Kasumi-1 (cell line): ENCODE measurements at places on chromosomes 2 and 18.

DNA sequence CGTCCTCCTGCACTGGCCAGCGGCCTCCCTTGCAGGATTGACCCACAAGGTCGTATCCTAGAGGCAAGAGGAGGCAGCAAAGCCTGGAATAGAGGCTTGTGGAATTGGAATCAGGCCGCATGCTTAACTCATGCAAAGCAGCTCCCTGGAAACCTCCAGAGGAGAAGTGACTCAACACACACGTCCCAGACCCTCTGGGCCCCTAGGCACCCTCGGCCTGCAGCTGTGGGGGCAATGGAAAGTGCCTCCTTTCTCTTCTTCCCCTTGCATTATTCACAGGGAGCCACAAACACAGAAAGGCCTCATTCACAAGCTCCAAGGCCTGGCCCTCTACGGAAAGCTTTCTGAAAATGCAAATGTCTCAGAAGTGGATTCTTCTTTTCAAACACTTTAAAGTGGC is 19.6 kb downstream of the SPATA3 start:
- DNase-seq, result no peak

GRCh38 chr18:5040476-5040875 is 156.6 kb downstream of the AKAIN1 start:
- no peak for DNase-seq

GRCh38 chr2:159070235-159070634 is 101.8 kb downstream of the TANC1 start:
- DNase-seq, result no peak

GRCh38 chr2:207777124-207777523 is 7.4 kb upstream of the FZD5 start:
- DNase-seq, result no peak

- no peak for DNase-seq
Measured at GRCh38 chr2:238015705-238016104, 45.1 kb upstream of the SCLY start.

DNA sequence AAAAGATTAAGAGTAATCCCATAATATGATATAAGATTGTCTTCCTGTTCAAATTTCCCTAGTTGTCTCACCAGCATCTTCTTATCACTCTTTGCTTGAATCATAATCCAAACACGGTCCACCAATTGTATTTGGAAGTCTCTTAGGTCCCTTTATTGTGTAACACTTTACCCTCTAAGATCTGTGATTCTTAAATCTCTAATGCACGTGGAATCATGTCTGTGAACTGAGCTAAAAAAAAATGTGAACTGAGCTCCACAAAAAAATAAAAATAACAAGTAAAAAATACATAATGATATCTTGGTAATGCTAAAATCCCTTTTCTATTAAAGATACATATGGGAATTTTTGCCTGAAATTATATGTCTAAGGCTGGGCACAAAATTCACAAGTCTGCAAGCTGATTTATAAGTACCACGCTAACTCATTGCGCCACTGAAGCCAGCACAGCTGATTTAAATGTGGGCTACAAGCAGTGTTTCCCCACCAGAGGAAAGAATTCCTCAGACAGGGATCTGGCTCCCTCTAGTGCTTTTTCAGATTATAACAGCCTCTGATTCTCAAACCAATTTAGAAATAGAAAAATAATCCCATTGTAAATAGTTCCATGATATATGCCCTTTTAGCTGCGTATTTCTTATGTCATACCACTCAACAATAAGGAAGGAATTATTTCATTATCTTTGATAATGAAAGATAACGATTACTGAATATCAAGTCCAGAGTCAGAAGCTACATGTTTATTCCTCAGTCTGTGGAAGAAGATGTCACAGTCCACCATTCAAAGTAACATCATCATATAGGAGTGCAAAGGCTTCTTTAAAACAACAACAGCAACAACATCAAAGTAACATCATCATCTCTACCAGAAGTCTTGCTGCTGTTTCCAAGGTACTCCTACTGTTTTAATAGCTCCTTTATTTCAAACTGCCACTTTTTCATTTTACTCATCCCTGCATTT is 22.9 kb downstream of the RBM43 start:
- peak; percentile 92 for DNase-seq

DNA sequence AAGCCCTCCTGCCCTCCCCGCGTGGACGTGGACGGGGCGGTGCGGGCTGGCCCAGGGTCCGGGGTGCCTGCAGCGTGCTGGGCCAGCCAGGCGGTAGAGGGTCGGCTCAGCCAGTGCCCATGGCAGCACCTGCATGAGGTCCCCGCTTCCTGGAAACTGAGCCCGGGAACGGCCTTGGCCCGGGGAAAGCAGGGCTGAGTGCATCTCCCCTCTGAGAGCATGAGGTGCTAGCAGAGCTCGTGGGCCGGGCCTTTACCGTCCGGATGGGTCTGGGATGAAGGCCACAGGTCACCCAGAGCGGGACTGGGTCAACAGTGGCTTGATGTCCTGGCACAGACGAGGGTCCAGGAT is 39.8 kb downstream of the TSHZ1 start:
- no peak for DNase-seq

GRCh38 chr2:191863988-191864387 is 17.1 kb upstream of the CAVIN2 start:
- DNase-seq, result no peak

DNA sequence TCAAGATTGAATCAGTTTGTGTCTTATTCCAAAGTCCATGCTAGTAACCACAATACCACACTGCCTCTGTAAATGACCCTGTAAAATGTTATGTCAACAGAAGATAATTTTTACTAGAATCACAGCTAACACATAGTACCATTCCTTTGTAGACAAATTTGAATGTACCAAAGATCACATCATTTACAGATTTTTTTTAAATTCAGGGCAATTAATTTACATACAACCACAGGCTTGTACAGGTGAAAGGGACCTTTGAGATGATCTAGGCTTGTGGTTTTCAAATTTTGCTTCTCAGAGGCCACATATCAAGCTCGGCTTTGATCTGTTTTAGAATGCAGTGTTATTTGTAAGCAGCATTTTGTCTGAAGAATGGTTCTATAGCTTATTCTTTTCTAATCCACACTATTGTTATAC is 63.8 kb upstream of the PPM1B start:
- no peak for DNase-seq

DNA sequence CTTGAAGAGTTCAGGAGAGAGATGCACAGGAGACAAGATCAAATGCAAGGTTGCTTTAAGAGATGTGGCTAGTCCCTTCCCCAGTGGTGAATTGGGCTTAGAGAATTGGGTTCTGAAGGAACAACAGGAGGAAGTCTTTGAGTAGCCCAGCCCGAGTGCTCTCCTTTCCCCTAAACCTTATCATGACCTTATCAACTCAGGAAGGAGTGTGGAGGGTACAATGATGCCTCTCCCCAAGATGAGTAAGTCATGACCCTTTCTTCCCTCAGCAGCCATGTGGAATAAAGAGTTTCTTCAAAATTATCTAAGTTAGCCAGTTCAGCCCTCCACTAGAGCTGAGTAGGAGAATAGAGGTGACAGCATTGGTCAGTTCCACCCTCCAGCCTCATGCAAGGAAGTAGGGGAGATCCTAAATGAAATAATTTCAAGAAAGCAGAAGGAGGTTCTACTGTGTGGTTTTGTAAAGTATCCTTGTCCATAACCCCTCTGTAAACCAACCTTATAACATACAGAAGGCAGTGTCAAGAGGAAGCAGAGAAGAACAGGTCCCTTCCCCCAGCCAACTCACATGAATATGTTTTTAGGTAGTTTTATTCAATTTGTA is 88.4 kb downstream of the ARHGAP15 start:
- DNase-seq, result peak; percentile 94

GRCh38 chr2:40797120-40797519 is 345.2 kb upstream of the SLC8A1 start:
- no peak for DNase-seq

- no peak for DNase-seq
Measured at GRCh38 chr2:99481941-99482340, 7.9 kb downstream of the REV1 start.
